ENCODE measurements at places on chromosomes 4 and X.

- DNase-seq: no peak
Measured at GRCh38 chr4:150769845-150770244, 187.9 kb downstream of the MAB21L2 start.

- DNase-seq: no peak
Measured at GRCh38 chr4:15718959-15719358, 16.1 kb downstream of the BST1 start.

DNA sequence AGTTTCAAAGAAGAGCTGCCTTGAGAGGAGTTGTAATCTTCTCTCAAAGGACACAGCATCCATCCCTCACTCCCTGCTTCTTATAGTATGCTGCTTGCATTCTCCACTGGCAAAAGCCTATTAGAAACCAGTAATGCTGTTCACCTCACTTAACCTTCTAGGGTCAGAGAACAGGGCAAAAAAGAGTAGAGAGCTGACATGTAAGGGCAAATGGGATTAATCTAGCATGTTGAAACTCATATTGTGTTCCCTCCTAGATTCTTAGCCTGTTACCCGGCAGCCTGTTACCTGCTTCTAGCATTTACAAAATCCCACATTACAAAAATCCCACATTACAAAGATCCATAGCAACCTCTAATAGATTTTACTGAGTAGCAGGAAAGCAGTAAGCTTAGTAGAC, 244.7 kb downstream of the SLC7A11 start:
- no peak for DNase-seq

DNA sequence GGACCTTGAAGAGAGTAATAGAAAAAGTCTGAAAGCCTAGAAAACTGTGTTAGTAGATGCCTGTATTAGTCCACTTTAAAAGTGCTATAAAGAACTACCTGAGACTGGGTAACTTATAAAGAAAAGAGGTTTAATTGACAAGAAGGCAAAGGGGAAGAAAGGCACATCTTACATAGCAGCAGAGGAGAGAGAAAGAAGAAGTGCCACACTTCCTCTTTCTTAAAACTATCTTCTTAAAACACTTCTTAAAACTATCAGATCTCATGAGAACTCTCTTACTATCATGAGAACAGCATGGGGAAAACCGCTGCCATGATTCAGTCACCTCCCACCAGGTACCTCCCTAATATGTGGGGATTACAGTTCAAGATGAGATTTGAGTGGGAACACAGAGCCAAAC, 18.8 kb upstream of the COL25A1 start:
- peak; percentile 12 for DNase-seq

DNA sequence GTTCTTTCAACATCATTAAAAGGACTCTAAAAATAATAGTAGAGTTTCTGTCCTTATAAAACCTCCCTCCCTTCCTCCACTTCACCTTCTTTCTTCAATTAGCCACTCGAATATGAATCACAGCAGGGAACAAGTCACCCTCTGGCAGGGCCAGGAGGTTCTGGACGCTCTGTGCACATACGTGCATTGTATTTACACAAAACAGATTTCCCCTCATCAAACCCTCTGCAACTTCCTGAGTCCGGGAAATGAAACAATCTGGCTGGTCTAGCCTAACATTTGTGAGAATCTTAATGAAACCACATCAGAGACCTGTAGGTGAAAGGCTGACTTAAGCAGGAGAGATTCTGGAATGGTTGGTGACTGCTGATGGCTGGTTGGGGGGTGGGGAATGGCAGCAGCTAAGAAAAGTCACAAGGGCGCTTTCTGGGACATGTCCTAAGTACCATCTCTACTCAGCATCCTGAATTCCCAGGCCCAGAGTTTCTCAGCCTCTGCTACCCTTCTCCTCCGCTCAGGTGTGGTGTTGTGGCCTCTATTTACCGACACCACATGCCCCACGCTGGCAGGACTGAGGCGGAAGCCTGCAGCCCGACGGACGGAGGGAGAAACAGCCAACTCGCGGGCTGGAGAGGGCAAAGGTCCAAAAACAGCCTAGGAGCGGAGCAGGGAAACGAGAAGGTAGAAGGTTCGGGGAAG, 1.0 kb downstream of the ZDHHC9 start:
- no peak for DNase-seq
